ENCODE measurements at places on chromosomes 3 and 15.
A peak's percentile ranks its signal among the peaks of the same experiment; 100 is the strongest.

- no peak for DNase-seq
Measured at GRCh38 chr3:24110051-24110450, 165.0 kb downstream of the NR1D2 start.

GRCh38 chr3:64234571-64234970 lies 9.3 kb upstream of the PRICKLE2 start:
- no peak for DNase-seq

GRCh38 chr3:1632128-1632527 lies 466.5 kb upstream of the CNTN4 start:
- no peak for DNase-seq

- no peak for DNase-seq
Measured at GRCh38 chr3:81164806-81165205, 596.6 kb downstream of the GBE1 start.

DNA sequence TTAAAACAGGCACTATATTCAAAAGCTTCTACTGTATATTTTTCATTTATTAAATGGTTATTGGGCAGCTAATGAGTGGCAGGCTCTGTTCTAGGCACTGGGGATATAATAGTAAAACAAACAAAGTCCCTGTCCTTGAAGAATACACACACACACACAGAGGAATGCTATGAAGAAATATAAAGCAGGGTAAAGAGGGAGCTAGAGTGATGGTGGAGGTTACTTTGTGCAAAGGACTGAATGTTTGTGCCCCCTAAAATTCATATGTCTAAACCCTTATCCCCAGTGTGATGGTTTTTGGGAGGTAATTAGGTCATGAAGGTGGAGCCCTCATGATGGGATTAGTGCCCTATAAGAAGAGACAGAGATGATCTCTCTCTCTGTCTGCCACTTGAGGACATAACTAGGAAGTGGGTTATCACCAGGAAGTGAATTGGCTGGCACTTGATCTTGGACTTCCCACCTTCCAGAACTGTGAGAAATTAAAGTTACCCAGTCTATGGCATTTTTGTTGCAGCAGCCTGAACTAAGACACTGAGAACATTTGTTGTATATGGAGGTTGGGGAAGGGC lies 31.8 kb downstream of the USF3 start:
- DNase-seq, result no peak

DNA sequence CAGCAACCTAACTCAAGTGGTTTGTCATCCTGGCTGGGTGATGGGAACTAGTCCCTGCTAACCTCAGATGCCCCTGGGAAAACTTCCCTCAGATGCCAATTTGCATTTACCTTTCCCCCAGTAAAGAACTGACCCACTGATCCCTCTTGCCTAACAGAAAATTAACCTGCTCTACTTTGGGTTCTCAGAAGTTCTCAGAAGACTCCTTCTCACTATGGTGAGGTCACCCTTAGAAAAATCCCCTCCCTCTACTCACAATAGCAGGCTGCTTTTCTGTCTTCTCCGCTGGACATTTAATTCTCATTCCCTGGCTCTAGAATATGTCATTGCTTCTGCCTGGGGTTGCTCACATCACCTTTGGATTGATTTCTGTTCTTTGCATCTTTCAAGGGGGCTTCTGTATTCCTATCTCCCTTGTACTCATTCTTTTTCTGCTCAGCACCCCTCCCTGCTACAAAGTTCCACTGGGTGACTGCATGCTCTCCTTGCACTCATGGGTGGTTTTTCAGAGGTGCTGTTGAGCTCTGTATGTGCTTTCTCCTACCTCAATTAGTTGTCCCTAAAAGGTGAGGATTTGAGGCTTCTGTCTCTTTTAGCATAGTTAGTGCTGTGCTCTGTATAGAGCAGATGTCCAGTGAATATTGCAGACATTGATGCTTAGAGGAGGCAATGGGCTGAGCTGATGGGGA lies 869 bp downstream of the PLA1A start:
- no peak for DNase-seq

DNA sequence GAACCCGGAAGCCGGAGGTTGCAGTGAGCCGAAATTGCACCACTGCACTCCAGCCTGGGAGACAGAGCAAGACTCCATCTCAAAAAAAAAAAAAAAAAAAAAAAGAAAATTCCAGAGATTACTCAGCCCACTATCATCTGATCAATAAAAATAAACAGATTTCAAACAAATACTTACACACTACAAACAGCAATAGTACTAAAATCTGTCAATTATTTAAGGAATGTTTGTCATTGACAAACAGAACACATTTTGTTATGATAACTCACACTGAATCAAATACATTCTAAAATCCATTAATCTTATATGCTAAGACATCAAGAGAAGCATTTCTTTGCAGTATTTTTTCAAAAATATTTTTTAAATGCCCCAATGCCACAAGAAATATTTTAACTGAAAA lies 7.6 kb downstream of the MYO9A start:
- no peak for DNase-seq

DNA sequence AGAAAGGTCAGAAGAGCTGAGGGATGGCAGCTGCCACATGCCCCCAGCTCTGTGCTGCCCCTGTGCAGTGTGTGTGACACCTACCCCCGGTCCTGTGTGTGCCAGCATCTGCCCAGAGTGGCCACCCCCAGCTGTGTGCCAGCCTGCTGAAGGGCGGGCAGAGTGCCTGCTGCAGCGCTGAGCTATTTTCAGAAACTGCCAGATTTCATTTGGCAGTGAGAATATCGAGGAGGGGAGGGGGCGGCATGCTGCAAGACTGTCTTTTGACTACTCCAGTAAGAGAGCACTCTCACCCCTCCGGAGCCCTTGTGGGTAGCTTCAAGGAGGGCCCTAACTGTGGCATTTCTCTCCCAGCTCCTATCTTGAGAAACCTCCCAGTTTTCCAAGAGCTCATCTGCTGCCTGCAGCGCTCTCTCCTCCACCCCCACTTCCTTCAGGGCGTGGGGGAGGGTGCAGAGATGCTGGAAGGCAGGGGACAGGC lies 25.2 kb upstream of the DOCK3 start:
- no peak for DNase-seq

DNA sequence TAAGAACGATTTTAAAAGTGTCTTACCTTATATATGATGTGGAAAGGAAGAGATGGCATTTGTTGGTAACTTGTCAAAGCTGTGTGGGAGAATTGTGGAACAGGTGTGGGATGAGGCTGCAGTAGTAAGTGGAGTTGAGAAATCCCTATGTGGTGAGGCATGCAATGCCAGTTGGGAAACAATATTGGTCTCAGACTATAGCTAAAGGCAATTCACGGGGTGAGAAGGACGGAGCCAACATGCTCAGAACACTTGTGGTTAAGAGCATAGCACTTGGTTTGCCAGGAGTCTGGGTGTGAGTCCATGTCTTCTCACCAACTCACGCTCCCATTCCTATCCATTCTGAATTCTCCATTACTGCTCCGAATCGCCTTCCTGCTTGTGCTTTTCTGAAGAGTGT lies 615.6 kb upstream of the ADAMTS9 start:
- DNase-seq, result no peak

GRCh38 chr15:64596701-64597476 lies 136.5 kb downstream of the ZNF609 start:
- peak; percentile 16 for DNase-seq

DNA sequence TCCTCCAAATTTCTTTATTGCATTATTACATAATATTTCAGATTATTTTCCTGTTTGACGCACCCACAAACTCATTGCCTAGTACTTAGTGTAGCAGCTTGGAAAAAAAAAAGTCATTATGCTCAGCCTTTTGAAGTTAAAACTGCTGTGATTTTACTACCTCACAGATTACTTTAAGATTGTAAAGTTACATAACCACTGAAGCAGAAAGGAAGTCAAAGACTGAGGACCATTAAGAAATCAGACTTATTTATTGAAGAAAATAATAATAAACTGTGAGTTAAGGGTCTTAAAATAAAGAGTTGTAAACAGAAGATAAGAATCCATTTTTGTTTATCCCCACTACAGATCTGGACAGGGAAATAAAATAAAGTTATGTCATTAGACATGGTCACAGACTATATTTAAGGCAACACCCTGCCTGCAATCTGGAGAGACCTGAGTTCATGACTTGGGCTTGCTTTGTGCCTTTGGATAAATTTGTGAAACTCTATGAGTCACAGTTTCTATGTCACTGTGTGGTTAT lies 212.1 kb upstream of the ROBO2 start:
- DNase-seq, result no peak

DNA sequence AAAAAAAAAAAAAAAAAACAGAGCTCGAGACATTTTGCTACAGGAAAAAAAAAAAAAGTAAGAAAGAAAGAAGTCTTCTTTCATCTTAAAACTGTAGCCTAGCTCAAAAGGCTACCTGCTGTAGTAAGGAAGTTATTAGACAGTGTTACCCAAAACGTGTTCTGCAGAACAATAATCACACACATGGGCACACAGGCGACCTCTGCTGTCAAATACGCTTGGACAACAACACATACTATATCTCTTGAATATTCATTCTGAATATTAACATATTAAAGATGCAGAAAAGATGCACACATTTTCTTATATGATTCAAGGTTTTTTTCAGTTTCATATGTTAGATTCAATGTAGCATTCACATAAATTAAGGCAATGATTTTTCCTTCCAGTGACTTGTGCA lies 215.8 kb downstream of the ROBO1 start:
- DNase-seq, result no peak

GRCh38 chr3:138364356-138365252 lies 16.2 kb downstream of the MRAS start:
- DNase-seq, result no peak

DNA sequence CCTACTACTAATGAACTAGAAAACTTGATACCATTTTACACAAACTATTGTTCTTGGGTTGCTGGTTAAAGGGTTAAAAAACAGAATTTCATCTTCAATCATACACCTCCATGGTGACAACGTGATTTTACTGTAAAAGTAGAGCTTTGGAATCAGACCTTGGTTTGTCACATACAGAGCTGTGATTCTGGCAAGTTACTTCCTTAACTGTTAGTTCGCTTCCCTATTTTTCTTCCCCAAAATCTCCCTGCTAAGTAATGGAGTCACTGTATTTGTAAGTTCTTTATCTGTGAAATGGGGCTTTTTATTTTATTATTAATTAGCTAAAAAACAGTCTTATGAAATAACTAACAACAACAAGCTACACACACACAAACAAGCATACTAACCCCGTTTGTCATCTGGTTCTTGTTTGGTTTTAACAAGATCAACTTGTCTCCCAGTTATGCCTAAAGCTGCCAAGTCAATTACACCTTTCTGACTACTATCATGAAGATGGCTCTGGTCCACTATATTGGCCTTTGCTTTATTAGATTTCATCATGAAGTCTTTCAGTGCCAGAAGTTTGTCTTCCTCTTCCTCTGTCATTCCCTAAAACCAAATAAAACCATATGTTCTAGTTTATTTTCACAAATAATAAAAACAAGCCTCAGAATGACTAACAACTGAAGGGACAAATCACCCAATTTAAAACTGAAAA lies 38.6 kb downstream of the PIK3R4 start:
- DNase-seq, result no peak

DNA sequence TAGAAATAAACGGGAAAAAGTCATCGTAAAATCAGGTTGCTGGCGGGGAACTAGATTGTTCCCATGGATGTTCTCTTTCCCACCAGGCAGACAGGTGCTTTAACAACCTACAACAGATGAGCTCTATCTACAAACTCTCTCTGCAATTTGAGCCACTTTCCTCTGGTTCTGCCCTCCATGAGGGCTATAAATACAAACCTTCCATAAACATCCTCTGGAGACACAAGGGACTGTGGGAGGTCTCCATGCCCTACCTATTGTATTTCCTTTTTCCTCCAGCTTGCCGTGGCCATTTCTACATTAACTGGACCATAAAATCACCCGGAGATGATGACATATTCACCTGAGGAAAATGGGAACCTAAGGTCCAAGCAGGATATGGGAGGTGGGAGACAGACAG lies 151.1 kb downstream of the GABRB3 start:
- no peak for DNase-seq

GRCh38 chr15:41827290-41827879 lies 507 bp upstream of the JMJD7 start:
- DNase-seq, result no peak

- no peak for DNase-seq
Measured at GRCh38 chr3:132625613-132626012, 28.5 kb downstream of the ACKR4 start.

DNA sequence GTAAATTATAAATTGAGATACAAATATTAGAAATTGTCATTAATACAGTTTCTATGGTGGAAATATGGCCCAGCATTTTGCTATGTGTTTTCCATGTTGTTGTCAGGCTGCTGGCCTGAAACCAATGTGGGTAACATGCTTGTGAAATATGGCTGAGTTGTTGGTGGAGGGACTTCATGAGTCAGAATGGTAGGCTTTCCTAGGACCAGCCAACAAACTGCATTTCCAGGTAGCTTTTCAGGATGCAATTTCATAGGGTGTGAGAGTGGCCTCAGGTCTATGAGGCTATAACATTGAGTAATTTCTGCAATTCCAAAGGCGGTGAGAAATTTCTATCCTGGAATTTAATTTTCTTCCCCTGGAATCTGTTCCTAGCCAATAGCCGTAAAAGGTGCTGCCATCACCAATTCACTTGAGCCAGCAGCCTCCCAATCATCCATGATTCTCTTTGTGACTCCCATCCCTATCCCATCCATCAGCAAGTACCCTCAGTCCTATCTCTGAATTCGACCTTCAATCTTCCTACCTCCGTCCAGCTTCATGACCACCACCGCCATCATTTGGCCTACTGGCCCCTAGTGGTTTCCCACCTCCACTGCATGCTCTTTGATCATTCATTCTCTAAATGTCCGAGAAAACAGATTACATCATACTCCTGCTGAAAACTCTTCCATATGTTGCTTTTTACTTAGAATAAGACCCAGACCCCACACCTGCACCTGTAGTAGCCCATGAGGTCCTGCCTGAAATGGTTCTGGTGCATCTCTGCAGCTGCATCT lies 276.6 kb upstream of the CFAP20DC start:
- DNase-seq, result no peak

DNA sequence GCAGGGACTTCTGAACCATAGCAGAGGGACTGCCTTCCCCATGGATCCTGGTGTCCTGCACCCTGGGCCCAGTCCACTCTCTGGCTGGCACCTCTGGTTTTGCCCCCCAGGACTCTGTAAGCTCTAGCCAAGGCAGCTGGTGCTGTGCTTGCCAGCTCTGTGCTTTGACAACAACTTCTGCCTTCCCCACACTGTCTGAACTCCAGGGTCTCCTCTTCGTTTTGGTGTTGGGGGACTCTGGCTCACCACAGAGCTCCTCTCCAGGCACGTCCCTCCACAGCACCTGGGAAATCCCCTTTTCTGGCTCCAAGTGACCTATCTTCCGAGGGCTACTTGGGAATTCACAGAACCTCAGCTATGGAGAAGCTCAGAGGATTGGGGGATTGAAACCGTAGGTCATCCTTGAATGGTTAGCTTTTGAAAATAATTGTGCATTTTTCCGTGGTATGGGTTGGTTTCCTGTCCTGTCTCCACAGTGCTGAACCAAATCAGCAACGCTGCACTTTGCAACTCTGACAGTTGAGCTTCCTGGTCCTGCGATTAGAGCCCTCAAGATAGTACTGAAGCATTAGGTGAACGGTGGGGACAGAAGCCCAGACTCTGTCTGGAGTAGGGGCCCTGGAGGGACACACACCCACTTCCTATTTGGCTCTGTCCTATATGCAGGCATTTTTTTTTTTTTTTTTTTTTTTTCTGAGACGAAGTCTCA lies 152.4 kb downstream of the APBA2 start:
- DNase-seq, result no peak

Measured in urothelium cell line (cell line).